Endothelial cell (in vitro differentiated cells): ENCODE measurements at places on chromosomes 5 and 9. TPM values are rescaled to one million over a fixed set of nuclear protein-coding genes. Genes with fewer than 3 reads are reported as not detected.

The FOXD4L6 gene
- not detected for total RNA-seq

The TRAPPC13 gene
- 20.3 TPM for total RNA-seq

The IL3 gene
- total RNA-seq = not detected

The FOXD4 gene
- 0.49 TPM for total RNA-seq

DNA sequence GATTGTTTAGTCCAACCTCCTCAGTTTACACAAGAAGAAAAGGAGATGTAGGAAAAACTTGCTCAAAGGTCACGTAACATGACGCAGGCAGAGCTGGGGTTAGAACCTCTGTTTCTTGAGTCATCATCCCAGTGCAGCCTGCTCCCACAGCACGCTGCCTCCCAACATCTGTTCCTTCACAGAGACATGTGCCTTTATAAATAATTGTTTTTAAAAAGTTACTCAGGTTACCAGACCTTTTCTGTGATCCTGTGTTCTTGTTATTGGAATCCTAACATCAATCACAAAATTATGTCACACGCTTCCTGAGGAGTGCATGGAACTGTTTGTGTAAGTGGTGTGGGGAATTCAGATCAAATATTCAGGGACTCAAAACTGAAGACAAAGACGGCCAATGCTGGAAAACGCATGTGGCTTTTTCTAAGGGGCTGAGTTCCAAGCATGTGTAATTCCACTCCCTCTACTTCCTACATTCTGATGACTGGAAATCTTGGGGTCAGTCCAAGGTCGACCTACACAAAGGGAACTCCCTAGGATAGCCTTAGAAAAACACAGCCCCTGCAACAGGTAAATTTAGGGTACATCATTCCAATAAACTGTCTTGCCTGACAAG is 184.3 kb downstream of the TSSK1B start:
- DNase-seq = no peak
